Fibroblast of skin of left biceps (primary cell): ENCODE measurements at places on chromosomes 5 and 9.

DNA sequence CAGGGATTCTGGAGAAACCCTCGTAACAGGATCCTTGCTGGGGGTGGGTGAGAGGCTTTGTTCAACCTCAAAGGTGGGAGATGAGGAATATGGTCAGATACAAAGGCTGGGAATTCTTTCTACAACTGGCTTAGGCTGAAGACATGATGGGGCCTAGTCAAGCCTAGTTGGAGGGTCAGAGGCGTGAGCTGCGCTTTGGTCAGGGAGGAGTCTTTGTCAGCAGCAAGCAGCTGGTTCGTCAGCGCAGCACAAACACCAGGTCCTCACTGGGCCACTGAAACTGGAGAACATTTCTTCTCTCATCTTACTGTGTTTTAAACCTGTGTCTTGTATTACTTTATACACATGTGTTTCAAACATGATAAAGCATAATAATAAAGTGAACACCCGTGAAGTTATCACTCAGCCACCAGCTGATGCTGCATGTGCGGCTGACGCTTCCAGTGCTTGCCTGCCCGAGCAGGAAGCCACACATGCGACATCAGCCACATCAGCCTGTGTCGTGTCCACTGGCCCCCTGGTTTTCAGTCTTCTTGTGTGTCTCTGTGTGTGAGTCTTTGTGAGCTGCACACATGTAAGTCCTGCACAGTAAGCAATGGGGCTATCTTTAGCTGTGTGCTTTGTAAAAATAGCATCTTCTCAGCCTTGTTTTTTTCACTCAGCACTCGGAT is 81.5 kb downstream of the WNK2 start:
- no peak for DNase-seq

GRCh38 chr9:126695186-126695585 is 81.5 kb downstream of the LMX1B start:
- no peak for DNase-seq

GRCh38 chr9:36818242-36818938 is 215.7 kb downstream of the PAX5 start:
- DNase-seq, result no peak

- no peak for DNase-seq
Observed at GRCh38 chr5:17020678-17021601, 84.9 kb upstream of the MYO10 start.

- no peak for DNase-seq
Observed at GRCh38 chr9:13013991-13014883, 239.4 kb downstream of the LURAP1L start.

GRCh38 chr9:81395676-81396054 is 293.7 kb downstream of the TLE1 start:
- DNase-seq, result no peak

- DNase-seq, result no peak
Observed at GRCh38 chr5:128341056-128341455, 197.0 kb downstream of the FBN2 start.

- DNase-seq, result peak; percentile 42
Observed at GRCh38 chr5:169094586-169095409, 206.1 kb downstream of the SLIT3 start.

- no peak for DNase-seq
Observed at GRCh38 chr5:160379511-160379910, 9.1 kb upstream of the C1QTNF2 start.

GRCh38 chr5:109739741-109740728 is 50.3 kb downstream of the MAN2A1 start:
- DNase-seq, result no peak

DNA sequence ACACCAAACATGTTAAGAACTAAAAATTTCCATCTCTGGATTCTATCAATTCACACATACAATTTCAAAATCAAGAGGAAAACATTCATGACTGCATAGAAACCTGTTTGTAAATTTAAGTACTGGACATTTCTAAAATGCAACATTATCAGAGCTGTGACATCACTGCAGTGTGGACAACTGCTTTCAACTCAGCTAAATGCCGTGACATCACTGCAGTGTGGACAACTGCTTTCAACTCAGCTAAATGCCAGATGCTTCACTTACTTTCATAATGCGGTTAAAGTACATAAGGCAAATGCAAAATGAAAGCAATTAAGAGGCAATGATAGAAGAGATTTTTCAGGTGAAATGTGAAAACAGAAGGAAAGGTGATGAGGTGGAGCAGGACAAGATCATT is 161.5 kb downstream of the ARL15 start:
- DNase-seq, result no peak

DNA sequence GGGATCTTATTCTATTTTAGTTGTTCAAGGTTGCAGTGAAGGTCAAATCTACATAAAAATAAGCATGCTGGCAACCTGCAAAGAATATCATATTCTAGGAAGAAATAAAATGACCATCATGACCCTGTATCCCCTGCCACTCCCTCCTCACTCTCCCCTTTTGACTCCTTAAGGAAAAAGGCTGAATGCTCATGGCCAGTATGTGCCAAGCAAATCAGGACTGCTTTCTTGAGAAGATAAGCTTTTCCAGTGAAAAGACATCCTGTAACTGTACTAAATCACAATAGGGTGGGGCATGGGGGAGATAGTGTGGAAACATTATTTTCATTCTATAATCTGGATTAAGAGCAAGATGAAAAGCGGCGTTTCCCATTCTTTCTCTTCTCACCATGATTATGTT is 100.6 kb upstream of the LIFR start:
- DNase-seq, result no peak

GRCh38 chr5:38079620-38080402 is 178.5 kb upstream of the EGFLAM start:
- no peak for DNase-seq

DNA sequence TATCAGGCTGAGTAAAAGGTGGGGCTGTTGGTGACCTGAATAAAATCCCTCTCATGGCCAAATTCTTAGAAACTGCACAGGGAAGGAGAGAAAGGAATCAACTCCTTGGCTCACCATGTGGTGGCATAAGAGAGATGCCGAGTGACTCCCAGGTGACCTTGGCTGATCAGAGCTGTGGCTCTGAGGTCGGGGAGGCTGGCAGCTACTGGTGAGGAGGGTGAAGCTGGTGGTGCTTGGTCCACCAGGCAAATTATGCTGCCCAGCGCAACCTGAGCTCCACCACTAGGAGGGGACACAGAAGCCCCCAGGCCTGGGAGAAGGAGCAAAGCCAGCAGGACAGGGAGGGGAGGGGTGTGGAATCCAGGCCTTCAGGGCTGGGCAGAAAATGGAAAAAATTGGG is 111.2 kb upstream of the IL12B start:
- DNase-seq, result no peak

- no peak for DNase-seq
Observed at GRCh38 chr5:53133020-53133419, 23.5 kb upstream of the MOCS2 start.

GRCh38 chr5:171409164-171410136 is 10.0 kb upstream of the FGF18 start:
- no peak for DNase-seq

GRCh38 chr5:149657324-149657723 is 72.8 kb upstream of the PPARGC1B start:
- no peak for DNase-seq

DNA sequence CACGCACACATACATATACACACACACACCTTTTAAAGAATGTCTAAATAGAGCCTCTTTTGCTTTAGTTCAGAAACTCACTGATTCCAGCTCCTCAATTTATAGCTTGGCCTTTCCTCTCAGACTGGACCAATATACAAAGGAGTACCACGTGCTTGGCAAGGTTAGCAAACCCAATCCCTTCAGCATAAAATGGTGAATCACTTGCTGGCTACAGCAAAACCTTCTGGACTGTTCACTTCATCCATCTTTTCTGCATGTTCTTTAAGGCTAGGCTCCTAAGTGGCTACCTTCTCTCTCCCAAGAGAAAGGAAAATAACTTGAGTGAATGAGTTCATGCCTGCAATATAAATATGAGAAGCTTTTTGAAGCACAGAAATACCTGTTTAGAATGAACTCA is 109.7 kb downstream of the LPAR1 start:
- DNase-seq, result no peak

- no peak for DNase-seq
Observed at GRCh38 chr5:139686706-139687441, 38.7 kb downstream of the CXXC5 start.

DNA sequence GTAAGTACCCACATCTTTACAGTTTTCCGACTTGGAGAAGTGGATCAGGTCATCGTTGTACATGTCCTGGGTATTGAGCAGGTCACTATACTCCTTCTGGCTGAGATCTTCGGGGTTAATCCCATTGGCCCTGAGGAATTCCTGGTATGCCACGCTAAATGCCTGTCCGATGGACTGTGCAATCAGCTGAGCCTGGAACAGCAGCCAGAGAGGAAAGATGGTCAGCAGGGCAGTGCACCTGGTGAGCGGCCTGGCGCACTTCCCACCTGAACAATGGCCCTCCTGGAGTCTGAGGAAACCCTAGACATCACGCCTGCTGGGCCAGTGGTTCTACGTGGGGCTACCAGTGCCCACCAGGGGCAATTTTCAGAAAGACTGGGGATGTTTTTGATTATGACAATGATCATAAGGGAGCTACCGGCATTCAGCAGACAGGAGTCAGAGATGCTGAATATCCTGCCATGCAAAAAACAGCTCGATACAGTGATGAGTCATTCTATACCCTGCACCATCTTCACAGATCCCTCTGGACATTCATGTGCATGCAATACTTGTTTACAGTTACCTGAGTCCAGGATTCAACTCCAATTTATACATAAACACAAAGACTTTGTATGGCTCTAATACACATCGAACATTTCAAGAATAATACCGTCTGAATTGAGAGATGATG is 127.2 kb downstream of the ENTREP1 start:
- DNase-seq, result no peak

GRCh38 chr9:128247226-128247803 is 28.5 kb downstream of the GOLGA2 start:
- no peak for DNase-seq

DNA sequence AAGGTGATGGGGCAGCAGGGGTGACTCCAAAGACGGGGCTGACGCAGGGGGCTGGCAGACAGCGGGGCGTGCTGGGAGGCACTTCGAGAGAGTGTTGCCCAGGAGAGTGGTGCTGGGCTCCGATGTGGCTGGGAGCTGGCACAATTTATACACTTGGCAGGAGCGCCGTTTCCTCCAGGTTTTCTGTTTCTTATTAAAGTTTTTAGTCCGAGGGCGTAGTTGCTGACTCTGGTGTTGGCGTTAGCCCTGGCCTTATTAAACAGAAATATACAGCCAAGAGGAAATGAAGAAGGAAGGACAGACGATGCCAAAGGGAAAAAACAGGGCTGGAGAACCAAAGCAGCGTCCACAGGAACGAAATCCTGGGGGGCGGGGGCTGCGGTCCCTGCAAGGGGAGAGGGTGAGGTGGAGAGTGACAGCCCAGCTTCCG is 139.6 kb upstream of the PHYKPL start:
- no peak for DNase-seq

DNA sequence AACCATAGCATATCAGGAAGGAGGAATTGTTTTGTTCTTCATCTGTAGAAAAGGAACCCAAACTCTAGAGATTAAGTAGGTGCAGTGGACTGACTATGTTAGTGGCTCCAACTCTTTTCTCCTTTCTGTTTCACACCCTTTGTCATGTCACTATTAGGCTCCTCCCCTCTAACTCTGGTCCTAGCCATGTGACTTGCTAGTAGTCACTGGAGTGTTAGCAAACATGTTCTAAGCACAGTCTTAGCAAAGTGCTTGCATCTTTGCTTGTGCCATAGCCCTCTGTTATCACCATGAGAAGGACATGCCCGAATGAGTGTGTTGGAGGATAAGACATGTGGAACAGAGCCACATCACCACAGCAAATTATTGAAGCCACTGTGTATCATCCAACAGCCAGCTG is 55.4 kb upstream of the PPP3R2 start:
- DNase-seq, result no peak

DNA sequence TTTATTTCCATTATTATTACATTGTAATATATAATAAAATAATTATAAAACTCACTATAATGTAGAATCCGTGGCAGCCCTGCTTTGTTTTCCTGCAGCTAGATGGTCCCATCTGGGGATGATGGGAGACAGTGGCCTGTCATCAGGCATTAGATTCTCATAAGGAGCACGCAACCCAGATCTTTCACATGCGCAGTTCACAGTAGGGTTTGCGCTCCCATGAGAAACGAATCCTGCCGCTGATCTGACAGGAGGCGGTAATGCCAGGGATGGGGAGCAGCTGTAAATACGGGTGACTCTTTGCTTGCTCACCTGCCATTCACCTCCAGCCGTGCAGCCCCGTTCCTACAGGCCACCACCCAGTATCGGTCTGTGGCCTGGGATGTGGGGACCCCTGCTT is 1879.3 kb upstream of the WWC1 start:
- DNase-seq, result no peak

DNA sequence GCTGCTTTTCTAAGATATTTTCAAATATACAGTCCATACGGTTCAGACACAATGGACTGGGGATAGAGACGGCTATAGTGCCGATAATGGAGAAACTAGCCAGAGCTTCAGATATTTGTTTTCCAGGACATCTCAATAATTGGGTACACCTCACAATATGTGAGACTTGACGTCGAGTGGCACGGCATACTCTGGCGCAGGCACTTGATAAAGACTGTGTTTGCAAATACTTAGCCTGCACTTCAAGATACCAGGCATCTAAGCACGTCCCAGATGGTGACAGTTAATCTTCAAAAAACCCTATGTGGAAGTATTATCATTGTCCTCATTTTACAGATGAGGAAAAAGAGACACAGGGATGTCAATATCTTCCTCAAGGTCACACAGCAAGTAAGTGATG is 48.5 kb downstream of the SEMA5A start:
- DNase-seq, result no peak

- DNase-seq, result no peak
Observed at GRCh38 chr5:33691856-33692255, 199.9 kb downstream of the ADAMTS12 start.

DNA sequence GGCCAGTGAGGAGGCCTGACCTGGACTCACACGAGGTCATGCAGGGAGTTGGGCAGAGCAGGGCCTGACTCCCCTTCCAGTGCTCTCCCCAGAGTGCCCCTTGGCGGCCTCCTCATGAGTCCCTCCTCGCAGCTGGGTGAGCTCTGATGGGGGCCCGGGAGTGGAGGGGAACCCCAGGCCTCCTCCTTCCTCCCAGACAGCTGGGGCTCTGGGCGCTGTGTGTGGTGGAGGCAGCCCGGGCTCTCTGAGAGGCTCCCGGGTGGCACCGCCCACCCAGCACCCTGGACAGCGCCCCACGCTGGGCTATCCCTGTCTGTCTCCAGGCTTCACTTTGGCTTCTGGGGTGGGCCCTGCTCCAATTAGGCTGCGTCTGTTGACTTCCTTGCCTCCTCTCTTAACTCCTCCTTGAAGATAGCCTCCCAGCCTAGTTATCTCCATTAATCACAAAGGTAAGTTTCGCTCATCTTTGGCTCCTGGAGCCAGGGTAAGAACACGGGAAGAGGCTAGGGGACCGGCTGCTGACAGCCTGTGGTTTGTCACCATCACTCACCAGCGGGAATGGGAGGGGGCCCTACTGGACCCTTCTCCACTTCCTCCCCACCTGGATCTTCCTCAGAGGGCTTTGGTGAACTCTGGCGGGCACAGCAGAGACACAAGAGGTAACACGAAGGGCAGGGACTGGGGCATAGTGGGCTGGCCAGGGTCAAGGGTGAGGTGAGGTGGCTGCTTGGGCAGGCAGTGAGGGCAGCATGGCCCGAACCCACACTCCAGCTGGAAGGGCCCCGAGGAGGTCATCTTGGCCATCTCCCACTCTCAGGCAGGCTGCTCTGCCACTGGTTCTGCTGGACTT is 13.1 kb downstream of the PSD2 start:
- peak; percentile 4 for DNase-seq
